ENCODE measurements at places on chromosomes 7 and 10.

GRCh38 chr7:73647725-73648592 is 19.7 kb upstream of the VPS37D start:
- DNase-seq, result no peak

DNA sequence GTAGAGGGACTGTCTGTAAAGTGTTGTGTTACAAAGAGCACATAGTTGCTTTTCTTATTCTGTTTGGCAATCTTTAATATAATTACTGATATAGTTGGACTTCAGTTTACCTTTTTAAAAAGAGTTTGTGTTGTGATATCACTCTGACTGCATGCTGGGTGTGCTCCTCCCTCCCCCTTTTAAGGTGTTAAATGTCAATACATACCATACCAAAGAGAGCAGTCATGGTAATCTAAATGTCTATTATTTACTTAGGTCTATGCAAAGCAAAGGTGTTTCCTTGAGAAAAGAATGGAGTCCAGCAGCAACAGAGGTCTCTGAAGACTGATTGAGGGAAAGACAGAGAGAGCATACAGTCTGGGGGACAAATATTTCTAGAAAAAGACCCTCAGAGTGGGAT is 275.1 kb upstream of the NRP1 start:
- no peak for DNase-seq

DNA sequence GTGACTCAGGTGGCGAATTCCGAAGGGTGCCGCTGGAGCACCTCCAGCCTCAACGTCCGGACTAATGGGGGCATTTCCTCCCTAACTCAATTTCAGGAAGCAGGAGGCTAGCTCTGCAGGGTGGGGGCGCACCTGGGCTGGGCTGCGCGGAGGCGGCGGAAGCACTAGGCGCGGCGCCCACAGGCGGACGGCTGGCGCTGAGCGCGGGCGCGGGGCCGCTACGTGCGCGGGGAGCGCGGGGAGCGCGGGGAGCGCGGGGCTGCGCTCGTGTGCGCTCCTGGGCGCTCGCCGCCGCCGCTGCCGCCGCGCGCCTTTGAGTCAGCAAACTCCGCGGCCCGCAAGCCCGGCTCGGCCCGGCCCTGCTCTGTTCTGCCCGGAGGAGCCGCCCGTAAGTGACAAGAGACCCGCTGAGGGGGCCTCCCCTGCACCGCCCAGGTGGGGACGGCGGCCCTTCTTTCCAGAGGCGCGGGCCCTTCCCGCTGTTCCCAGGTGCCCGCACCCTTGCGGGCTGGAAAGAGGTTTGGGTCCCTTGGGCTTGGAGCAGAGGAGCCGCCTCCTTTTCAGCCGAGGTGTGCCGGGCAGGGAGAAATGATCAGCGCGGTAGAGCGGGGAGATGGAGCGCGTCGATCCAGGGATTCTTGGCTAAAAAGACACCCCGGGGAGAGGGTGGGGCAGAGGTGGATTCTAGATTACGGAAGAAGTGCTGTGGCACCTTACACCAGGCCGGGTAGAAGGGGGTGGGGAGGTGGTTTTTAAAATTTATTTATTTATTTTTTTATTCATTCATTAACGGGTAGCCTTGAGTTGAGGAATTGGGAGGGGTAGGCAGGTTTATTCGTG is at the start of gene SNX10:
Gene SNX10, plus strand, starts transcription at position 164 of the 840 bp plus-strand sequence. CDS start 54,581 bp downstream, outside the sequence.
- peak; percentile 56 for DNase-seq

DNA sequence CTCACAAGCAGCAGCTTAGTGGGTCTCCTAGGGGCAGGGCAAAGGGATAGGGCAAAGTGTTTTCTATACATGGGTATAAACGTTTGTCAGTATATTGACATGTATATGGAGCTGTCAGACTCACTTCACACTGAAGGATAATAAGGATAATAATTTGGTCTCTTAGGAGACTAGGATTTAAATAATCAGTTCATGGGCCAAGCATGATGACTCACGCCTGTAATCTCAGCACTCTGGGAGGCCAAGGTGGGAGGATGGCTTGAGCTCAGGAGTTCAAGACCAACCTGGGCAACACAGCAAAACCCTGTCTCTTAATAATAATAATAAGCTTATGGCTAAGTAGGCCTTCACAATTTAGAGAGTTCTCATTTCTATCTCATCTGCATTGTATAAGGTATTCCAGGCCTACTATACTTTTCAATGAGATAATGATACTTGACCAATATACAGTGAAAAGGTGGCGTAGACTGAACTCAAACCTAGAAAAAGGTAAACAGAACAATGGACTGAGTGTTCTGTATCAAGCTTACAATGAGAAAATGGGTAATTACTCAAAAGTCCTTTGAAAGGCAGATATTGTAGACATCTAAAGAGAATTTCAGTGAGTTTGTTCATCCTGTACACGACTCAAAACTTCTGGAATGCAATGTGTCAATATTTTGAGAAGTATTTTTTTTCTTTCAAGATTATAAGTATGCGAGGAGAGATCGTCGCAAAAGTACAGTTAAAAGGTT is 7.0 kb downstream of the GSAP start:
- DNase-seq, result no peak

GRCh38 chr10:61973169-61973568 is 71.7 kb downstream of the ARID5B start:
- DNase-seq, result no peak

- DNase-seq, result no peak
Observed at GRCh38 chr10:87580016-87580415, 75.3 kb downstream of the MINPP1 start.

DNA sequence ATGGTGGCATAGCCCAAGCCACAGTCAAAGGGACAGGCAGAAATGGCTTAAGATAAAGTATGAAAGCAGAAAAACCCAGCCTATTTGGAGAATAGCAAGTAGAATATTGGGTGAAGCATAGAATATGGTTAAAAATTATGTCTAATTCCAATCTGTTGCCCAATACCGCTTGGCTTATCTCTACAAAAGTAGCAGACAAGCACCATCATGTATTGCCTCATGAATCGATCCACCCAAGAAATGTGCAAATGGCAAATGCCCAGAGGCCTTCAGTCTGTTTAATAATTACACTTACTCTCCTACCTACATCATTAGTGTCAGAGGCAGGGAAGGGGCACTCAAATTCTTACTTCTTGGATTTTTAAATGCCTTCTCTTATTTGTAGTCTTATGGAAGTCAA is 130.9 kb upstream of the ADAM12 start:
- no peak for DNase-seq

- DNase-seq, result no peak
Observed at GRCh38 chr7:150755473-150756099, 18.4 kb downstream of the GIMAP5 start.

DNA sequence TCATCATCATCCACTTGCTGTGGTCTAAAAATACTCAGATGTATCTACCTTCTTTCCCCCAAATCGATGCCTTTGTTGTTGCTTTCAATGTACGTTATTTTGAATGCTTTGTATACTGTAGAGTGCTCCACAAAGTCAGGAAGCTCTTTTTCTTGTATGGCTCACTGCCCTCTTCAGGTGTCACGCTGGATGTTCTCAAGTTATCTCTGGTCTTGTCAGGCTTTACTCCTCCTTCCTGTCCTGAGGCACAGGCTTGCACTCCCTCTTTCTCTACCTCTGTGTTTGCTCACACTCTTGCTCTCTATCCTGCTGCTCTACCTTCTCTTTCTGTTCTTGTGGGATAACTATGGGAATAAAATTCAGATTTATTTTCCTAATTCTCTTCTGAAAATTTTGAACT is 381.3 kb downstream of the NRG3 start:
- DNase-seq, result no peak

- no peak for DNase-seq
Observed at GRCh38 chr10:70054902-70055301, 2.3 kb downstream of the MACROH2A2 start.

- no peak for DNase-seq
Observed at GRCh38 chr7:145156834-145157233, 321.0 kb upstream of the TPK1 start.

- no peak for DNase-seq
Observed at GRCh38 chr10:8235253-8236027, 181.0 kb downstream of the GATA3 start.

- no peak for DNase-seq
Observed at GRCh38 chr10:93346108-93346507, 136.0 kb downstream of the MYOF start.

All from left hindlimb (tissue), 1 donor.